ENCODE measurements at places on chromosomes 16 and 17.
A peak's percentile ranks its signal among the peaks of the same experiment; 100 is the strongest.

- DNase-seq = no peak
Observed at GRCh38 chr17:65463242-65463641, 98.2 kb downstream of the AXIN2 start.

DNA sequence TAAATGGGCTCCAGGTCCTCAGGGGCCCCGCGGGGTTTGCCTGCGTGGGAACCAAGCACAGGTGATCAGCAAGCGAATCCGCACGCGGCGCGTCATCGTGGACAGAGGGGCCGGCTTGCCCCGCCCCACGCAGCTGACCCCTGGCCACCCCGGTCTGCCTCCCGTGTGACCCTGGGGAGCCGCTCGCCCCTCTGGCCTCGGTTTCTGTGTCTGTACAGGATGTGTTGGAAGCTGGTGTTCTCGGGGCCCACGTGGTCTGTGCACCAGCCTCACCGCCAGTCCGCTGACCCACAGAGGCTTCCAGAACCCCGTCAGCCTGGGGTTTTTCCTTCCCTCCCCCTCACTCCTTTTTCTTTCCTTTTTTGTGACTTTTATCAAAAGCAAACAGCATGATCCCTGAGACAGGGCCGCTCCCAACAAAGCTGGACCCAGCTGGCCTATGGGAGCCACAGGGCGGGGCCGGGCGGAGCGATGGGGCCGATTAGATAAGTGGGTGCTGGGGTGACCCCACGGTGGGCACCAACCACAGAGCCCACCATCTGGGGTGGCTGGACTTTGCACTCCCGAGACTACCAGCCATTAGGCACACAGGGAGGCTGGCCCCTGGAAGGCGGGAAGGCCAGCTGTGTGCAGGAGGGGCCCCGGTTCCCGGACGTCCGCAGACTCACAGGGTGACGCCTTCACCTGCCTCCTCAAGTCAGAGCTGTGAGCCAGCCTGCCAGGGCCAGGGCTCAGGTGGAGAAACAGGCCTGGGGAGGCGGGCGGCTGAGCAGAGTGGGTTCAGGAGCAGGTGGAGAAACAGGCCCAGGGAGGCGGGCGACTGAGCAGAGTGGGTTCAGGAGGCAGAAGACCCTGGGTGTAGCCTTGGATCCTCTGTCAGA, 56.0 kb downstream of the ZFPM1 start:
- DNase-seq = no peak

- DNase-seq = no peak
Observed at GRCh38 chr17:61380836-61381525, 18.7 kb upstream of the TBX2 start.

GRCh38 chr17:73645050-73645871, 1.0 kb upstream of the SDK2 start:
- peak; percentile 80 for DNase-seq

DNA sequence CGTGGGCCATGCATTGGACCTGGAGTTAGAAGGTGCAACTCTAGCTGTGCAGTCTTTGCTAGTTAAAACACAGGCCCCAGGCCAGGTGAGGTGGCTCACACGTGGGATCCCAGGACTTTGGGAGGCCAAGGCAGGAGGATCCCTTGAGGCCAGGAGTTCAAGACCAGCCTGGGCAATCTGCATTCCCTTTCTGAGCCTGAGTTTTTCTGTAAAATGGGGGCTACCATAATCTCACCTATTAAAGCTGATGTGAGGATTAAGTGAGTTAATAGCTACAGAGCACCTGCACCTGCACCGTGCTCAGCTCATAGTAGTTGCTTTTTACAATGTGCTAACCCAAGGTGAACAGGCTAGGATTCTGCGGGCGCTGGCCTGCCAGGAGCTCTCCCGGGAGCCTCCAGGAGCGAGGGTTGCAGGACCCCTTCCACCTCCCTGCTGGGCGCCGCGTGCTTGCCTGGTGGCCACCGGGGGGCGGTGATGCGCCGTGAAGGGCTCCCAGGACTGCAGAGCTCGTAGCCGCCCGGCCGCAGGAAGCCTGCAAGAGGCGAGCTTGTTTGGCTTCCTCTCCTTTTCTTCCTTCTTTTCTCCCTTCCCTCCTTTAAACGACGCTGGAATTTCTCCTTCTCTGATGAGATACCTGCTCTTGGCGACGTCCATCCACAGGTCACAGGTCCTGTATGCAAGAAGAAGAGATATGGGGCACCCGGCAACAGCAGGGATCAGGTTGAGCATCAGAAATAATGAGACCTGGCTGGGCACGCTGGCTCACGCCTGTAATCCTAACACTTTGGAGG, 51.3 kb downstream of the ZFP90 start:
- peak; percentile 64 for DNase-seq

DNA sequence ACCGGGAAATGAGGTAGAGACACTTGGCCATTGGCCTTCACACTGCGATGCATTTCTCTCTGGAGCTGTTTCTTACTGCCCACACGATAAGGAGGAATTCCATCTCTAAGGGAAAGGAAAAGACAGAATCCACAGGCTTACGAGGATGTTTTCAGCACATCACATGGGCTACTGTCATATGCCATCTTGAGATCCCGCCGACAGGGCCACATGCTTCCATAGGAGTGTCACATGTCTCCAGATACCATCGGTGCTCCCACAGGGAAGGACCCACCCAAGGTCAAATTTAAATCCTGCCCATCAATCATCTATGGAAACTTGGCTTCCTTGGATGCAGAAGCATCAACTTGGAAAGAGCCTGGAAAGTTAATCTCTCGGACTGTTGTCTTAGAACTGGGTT, 20.0 kb downstream of the AXIN2 start:
- no peak for DNase-seq

DNA sequence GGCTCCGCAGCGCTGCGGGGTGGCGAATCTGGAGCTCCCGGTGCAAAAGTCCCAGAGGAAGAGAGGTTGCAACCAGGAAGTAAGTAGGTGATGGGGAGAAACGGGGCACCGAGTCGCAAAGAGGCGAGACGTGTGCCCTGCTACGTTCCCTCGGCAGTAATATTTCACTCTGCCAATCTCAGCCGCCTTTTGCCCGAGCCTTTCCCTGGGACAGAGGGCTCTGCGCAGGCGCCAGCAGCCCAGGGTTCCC, at the start of gene NR1D1:
NR1D1 (minus strand) TSS at position 171 of the 250 bp plus-strand sequence. CDS start 495 bp downstream, outside the sequence.
- no peak for DNase-seq

DNA sequence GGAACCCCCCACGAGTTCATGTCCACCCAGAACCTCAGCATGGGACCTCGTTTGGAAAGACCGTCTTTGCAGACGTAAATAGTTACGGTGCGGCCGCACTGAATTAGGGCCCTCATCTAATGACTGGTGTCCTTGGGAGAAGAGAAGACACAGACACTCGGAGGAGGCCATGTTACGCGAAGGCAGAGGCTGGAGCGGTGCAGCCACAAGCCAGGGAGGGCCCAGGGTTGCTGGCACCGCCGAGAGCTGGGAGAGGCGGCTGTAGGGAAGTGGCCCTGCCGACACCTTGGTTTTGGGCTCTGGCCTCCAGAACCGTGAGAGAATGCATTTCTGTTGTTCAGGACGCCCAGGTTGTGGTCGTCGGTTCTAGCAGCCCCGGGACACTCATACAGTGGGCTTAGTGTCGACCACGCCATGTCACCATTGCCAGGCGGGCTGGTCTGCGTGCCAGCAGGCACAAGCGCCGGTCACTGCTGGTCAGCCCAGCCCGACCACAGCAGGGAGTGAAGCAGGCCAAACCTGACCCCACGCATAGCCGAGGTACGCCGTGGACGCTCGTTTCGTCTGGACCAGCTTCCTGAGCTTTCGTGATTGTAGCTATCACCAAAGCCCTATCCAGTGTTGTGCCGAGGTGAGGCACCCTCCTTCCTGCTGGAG, 10.7 kb upstream of the WDR45B start:
- no peak for DNase-seq

- DNase-seq = no peak
Observed at GRCh38 chr17:27553019-27553511, 77.9 kb upstream of the LGALS9 start.

GRCh38 chr16:22210854-22211253, 4.8 kb downstream of the EEF2K start:
- DNase-seq = no peak

- DNase-seq = no peak
Observed at GRCh38 chr17:44258811-44259351, 9.1 kb downstream of the SLC4A1 start.

DNA sequence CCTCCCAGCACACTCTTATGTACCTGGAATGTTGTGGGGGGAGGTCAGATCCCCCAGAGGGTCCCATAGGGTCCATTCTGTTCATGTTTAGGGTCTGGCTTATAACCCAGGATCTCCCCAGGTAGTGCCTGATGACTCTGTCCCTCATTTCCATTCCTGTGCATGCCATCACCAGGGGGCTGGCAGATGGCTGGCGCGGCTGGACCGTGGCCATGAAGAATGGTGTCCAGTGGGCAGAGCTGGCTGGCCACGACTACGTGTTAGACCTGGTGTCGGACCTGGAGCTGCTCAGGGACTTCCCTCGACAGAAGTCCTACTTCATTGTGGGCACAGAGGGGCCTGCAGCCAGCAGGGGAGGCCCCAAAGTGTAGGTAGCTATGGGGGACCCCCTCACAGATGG, 35.0 kb upstream of the ALKBH5 start:
- no peak for DNase-seq

DNA sequence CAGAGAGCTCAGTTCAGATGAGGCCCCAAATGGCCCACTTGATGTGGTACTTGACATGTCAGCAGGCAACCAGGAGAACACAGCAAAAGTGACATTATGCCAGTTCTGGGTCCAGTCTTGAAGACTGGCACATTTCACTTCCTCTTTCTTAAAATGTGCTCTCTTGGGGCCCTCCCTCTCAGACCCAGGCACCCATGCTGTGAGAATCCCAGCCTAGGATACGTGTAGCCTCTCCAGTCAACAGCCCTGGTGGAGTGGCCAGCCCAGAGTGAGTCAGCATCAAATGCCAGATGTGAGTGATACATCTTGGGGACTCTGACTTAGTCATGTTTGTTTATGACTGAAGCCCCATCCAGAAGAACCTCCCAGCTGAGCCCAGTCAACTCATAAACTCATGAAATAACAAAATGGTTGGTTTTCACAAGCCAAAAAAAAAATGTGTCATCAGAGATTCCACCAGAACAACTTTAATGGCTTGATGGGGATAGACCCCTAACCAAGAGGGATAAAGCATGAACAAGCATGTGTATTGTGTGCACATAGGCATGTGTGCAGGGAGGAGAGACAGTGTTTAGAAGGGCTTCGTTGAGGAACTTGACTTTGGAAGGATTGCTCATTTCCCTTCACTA, 82.5 kb upstream of the TNRC6C start:
- no peak for DNase-seq

DNA sequence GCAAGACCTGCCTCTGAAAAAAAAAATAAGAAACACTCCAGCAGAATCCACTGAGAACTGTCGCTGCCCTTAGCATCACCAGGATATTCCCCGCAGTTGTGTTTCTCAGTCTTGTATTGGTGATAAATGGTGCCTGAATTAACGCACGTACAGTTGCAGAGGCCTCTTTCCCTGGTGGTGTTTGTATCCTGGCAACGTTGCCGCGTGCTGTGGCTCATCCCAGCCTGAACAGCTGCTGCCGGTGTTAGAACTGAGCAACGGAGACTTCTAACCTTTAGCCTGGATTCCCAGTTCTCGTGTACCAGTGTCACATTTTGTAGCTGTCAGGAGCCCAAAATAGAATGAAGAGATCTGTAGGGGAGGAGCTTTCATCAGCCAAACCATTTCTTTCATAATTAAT, 4.8 kb downstream of the MLYCD start:
- DNase-seq = peak; percentile 76

DNA sequence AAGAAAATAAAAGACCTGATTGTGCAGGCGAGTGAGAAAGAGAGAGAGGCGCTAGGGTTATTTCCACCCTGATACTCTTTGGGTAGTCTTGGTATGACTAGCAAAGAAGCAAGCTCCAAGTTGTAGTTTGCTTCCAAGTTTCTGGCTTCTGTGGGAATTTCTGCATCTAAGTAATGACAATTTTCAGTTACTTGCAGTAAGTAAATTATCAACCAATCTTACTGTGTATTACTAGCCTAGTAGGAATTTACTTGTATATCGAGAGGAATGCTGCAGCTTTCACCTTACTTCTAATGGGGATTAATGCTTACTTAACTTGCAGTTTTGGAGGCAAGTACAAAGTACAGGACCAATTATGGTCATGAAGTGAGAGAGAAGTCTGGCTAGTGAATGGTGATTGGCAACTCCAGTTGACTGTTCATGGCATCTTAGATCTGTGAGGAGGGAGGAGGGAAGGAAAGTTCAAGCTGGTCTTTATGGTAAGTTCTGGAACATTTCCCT, 31.9 kb downstream of the TENT4B start:
- DNase-seq = no peak

DNA sequence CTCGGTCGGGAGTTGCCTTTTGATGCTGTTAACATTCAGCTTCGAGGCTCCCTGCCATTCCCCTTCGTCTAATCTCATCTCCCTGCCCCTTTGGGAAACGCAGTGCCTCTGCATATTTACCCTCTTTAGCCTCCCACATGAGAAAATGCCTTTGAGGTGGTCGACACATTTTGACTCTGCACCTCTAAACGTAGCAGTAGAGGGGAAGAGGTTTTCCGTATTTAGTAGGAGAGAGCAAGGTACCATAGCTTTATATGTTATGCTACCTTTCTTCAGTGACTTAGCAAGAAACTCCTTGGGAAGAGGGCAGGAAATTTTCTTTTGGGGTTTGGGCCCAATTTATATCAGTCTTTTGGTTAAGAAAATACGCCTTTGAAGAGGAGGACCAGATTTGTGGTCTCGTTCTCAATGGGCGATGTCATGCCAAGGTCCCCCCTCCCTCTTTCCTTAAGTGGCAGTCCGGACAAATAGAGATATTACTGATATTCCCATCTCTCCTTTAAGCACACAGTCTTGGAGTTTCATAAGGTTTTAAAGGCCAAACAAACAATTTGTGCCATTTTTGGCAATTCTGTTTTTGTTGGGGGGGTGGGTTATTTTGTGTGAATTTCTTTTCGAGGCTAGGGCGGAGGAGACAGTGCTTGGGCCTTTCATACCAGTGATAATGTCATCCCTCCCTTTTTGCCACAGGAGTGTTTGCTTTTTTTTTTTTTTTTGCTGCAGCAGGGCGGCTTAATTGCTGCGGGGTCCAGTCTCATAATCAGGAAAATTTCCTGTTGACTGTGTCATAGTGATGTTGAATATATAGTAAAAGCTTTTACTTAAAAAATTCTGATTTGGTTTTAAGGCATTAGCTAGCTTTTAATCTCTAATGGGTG, 1.5 kb downstream of the PAFAH1B1 start:
- DNase-seq = no peak

GRCh38 chr16:31077024-31077423, 2.8 kb downstream of the ZNF646 start:
- no peak for DNase-seq

GRCh38 chr17:27893841-27894503, 807 bp upstream of the LYRM9 start:
- DNase-seq = no peak

DNA sequence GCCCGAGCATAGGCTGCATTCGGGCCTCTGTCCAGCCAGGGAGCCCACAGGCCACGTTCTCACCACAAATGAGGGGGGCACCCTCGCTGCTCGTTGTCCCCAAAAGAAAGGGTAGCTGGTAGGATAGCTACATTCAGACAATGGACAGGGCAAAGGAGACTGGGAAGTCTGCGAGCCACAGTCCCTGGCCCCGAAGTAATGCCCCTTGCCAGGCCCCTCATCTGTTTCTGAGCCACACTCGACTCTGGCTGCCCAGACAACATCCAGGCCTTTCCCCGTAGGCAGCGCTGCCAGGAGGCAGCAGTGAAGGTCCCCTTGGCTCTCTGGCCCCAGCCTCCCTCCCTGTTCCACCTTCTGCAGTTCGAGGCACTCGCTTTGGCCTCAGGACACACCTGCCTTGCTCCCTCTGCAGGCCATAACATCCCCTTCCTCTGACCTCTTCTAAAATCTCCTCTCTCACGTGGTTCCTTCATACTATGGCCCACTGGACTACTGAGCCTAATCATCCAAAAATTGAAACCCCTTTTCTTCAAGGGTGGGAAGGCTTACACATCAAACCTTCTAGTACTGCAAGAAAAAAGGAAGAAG, 12.2 kb downstream of the AIPL1 start:
- no peak for DNase-seq

GRCh38 chr17:10114931-10115535, 83.4 kb downstream of the GAS7 start:
- peak; percentile 95 for DNase-seq
